ENCODE measurements at places on chromosomes 5 and 9.

- no peak for DNase-seq
Observed at GRCh38 chr9:109143881-109144562, 23.0 kb downstream of the FRRS1L start.

- DNase-seq = no peak
Observed at GRCh38 chr5:82925061-82925411, 152.2 kb downstream of the TMEM167A start.

DNA sequence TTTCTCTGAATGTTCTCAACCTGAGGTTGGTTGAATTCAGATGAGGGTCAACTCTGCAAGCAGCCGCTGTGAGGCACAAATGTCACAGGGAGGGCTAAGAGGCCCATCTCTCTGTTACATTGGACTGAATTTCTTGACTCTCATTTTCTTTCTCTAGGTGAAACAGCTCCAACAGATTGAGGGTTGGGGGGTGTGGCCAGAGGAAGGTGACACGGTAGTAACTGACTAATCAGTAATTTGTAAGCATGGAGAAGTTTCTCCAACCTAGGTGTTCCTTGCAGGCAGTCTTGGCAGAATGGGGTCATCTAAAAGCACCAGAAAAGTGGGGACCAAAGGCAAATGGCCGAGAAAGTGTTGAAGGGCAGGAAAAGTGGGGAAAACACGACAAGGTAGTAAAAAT, 16.8 kb downstream of the CCT5 start:
- DNase-seq = peak; percentile 22

DNA sequence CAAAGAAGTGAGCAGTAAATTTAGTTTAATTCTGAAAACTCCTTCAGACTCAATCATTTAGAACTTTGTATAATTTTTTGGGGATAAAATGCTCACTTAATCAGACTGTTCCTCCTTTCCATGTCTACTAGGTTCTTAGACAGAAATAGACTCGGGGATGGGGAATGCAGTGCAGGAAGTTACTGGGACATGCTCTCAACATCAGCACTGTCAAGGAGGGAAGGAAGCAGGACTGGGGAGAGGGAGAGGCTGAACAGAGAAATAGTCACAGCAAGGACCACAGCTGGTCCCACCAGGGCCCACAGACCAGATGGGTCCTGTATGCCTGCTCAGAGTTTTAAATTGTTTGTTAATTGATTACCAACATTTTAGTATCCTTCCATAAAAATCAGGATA, 310.1 kb upstream of the MSX2 start:
- no peak for DNase-seq

Data from mesenteric fat pad (tissue), 1 donor.